ENCODE measurements at places on chromosomes 5 and 9. TPM values are rescaled to one million over a fixed set of nuclear protein-coding genes. Genes with fewer than 3 reads are reported as not detected.

GRCh38 chr9:98310752-98311392 is 55.4 kb upstream of the TBC1D2 start:
- no peak overlapping the region for H3K27ac ChIP-seq
- H3K36me3 ChIP-seq = no peaks in the 10 kb centered on the region
- no peaks in the 10 kb centered on the region for H3K4me1 ChIP-seq
- no peaks in the 10 kb centered on the region for H3K27me3 ChIP-seq
- H3K4me3 ChIP-seq = no peak overlapping the region

- H3K27me3 ChIP-seq = no peaks in the 10 kb centered on the region
- H3K4me1 ChIP-seq = no peaks in the 10 kb centered on the region
- no peak overlapping the region for H3K27ac ChIP-seq
- H3K36me3 ChIP-seq = no peaks in the 10 kb centered on the region
- DNase-seq = no peak
These were observed 40.3 kb upstream of the NAA35 start for GRCh38 chr9:85900504-85901201.

DNA sequence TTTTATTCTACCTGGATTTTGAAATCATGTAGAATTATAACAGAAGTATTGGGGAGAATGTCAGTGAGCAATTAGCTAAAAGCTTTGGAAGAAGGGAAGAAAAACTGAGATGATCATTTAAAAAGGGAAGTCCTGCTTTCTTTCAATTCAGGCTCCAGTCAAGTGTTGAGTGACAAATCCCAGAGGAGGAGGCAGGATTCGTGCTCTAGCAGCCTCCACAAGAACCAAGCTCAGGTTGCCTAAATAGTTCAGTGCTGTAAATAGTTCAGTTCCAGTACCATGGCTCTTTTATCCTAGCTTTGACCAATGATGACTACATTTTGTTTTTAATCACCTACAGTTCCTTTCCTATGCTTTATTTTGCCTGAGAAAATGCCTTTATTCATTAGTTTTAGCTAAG is 204.9 kb upstream of the NREP start:
- H3K4me1 ChIP-seq = no peaks in the 10 kb centered on the region
- H3K36me3 ChIP-seq = no peaks in the 10 kb centered on the region
- DNase-seq = no peak

DNA sequence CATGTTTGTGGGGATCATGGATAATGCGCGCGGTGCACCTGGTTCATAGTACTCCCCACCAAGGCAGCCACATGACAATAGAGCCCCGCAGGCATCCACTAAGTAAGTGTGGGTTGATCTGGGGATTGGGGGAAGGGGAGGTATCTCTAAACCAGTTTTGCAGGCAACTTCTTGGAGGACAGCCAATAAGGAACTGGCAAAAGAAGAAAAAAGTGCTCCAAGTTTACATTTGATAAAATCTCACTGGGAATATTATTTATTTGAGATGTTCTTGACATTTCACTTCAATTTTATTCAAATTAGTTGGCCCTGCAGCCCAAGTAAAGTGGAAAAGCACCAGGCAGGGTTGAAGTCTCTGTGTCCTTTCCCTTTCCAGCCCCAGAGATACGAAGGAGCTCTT is 8.5 kb downstream of the FBP1 start:
- H3K27me3 ChIP-seq = no peaks in the 10 kb centered on the region
- H3K4me1 ChIP-seq = no peaks in the 10 kb centered on the region
- H3K27ac ChIP-seq = no peak overlapping the region
- DNase-seq = no peak

GRCh38 chr9:97961361-97961760 is 21.8 kb upstream of the ANP32B start:
- no peaks in the 10 kb centered on the region for H3K36me3 ChIP-seq
- no peaks in the 10 kb centered on the region for H3K4me1 ChIP-seq
- no peak overlapping the region for H3K4me3 ChIP-seq
- DNase-seq = no peak
- no peak overlapping the region for H3K27ac ChIP-seq
- no peaks in the 10 kb centered on the region for H3K27me3 ChIP-seq

GRCh38 chr5:132457371-132458225 is 33.0 kb downstream of the IRF1 start:
- no peak for DNase-seq
- H3K4me1 ChIP-seq = no peaks in the 10 kb centered on the region
- H3K27me3 ChIP-seq = no peaks in the 10 kb centered on the region
- no peaks in the 10 kb centered on the region for H3K36me3 ChIP-seq
- no peak overlapping the region for H3K27ac ChIP-seq

DNA sequence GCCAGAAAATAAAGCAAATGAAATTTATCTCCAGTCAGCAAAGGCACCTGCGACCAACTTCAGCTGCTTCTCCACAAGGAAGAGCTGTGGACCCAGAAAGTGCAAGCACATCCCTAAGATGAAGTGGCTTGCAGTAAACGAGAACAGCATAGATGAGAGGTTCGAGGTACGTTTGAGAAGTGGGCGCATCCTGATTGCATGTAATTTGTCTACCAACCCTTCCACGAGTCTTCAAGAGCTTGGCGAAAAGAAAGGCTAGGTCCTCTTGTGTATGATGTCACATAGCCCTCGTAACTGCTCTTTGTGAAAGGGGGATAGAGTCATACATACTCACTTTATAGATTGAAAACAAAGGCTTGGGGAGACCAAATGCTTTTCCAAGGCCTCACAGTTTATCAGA is 6.0 kb upstream of the LCP2 start:
- H3K4me3 ChIP-seq = no peak overlapping the region
- H3K27me3 ChIP-seq = no peaks in the 10 kb centered on the region
- DNase-seq = no peak
- H3K4me1 ChIP-seq = peaks cover 24% of the 10 kb centered on the region
- H3K27ac ChIP-seq = no peak overlapping the region

DNA sequence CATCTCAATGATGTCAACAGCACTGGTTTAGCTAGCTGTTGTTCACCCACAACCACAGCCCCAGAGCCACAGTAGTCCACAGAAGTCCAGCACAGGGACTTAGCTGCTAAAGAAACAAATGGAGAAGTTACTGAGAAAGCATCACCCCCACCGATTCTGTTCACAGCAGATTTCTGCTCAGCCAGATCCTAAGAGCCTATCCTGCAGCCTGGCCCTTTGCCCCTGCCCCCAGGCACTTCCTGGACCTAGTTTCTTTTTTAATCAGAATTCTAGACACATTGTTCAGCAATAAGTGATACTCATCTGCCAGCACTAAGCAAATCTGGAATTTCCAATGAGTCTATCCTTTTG is 7.4 kb downstream of the B4GALT1 start:
- H3K36me3 ChIP-seq = no peaks in the 10 kb centered on the region
- no peak for DNase-seq
- H3K4me3 ChIP-seq = no peak overlapping the region
- H3K27ac ChIP-seq = peak overlapping the region; percentile 95
- no peaks in the 10 kb centered on the region for H3K27me3 ChIP-seq

DNA sequence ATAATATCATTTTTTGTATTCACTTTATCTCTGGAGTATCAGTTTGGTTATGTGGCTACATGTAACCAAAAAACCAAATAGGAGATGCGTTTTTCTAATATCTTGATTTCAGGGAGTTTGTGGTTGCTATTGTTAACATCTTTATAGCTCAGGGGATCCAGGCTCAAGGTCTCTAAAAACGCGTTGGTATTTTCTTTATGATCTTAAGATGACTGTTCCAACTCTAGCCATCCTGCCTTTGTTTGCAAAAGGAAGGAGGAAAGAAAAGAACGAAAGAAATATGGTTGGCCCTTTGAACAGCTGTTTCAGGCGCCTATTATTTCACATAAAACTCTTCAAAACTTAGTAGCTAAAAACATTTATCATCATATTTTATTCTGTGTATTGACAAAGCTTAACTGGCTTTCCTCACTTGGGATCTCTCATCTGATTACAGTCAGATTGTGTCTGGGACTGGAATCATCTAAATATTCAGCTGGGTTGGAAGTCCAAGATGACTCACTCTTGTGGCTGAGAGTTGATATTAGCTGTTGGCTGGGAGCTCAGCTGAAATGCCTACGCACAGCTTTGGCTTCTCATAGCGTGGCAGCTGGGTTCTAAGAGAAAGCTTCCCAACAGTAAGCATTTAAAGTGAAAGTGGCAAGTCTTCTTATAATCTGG is 60.1 kb downstream of the FAM174A start:
- no peaks in the 10 kb centered on the region for H3K36me3 ChIP-seq
- no peak overlapping the region for H3K4me3 ChIP-seq
- no peak overlapping the region for H3K27ac ChIP-seq
- DNase-seq = no peak
- no peaks in the 10 kb centered on the region for H3K27me3 ChIP-seq

- no peaks in the 10 kb centered on the region for H3K27me3 ChIP-seq
- H3K4me1 ChIP-seq = no peaks in the 10 kb centered on the region
- H3K4me3 ChIP-seq = peak overlapping the region; percentile 78
- H3K27ac ChIP-seq = peak overlapping the region; percentile 94
- no peaks in the 10 kb centered on the region for H3K36me3 ChIP-seq
These were observed 670 bp downstream of the CCDC171 start for GRCh38 chr9:15553528-15553898.

- DNase-seq = no peak
- H3K4me3 ChIP-seq = no peak overlapping the region
- no peaks in the 10 kb centered on the region for H3K36me3 ChIP-seq
- no peaks in the 10 kb centered on the region for H3K4me1 ChIP-seq
- no peak overlapping the region for H3K27ac ChIP-seq
- no peaks in the 10 kb centered on the region for H3K27me3 ChIP-seq
These were observed 65.2 kb downstream of the JMY start for GRCh38 chr5:79301046-79301712.

GRCh38 chr9:12973710-12974109 is 198.9 kb downstream of the LURAP1L start:
- no peaks in the 10 kb centered on the region for H3K36me3 ChIP-seq
- DNase-seq = no peak
- H3K27me3 ChIP-seq = no peaks in the 10 kb centered on the region
- H3K4me1 ChIP-seq = no peaks in the 10 kb centered on the region
- H3K4me3 ChIP-seq = no peak overlapping the region

GRCh38 chr9:78835928-78836450 is 539.1 kb downstream of the PSAT1 start:
- H3K36me3 ChIP-seq = no peaks in the 10 kb centered on the region
- H3K4me1 ChIP-seq = no peaks in the 10 kb centered on the region
- H3K27me3 ChIP-seq = no peaks in the 10 kb centered on the region
- DNase-seq = no peak
- H3K4me3 ChIP-seq = no peak overlapping the region
- H3K27ac ChIP-seq = no peak overlapping the region

DNA sequence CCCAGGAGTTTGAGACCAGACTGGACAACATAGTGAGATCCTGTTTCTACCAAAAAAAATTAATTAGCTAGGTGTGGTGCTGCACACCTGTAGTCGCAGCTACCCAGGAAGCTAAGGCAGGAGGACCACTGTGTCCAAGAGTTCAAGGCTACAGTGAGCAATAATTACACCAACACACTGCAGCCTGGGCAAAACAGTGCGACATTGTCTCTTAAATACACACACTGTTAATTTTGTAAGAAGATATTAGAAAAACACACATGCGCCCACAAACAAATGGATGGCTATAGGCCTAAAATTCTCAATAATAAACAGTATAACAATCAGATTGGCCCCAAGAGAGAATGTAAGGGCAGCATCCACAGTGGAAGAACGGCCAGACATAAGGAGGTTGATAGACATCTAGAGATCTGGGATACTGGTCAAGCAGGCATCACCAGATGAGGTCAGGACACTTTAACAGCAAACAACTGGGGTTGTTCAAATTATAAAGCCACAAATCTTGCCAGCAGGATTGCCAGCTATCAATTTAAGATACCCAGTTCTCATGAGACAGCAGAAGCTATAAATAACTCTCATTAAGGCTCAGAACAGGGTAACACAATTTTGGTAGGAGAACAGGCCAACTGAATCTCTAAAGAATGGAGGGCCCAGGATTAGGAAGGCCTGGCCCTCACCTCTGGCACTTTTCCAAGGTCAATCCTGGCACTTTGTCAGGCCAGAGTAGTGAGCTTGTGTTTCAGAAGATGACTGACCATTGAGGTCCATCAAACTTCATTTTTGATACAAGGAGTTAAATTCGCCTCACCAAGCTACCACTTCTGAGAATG is 29.5 kb downstream of the GOLPH3 start:
- no peaks in the 10 kb centered on the region for H3K27me3 ChIP-seq
- H3K4me1 ChIP-seq = peaks cover 10% of the 10 kb centered on the region
- H3K27ac ChIP-seq = no peak overlapping the region
- H3K36me3 ChIP-seq = no peaks in the 10 kb centered on the region
- DNase-seq = no peak
- no peak overlapping the region for H3K4me3 ChIP-seq

DNA sequence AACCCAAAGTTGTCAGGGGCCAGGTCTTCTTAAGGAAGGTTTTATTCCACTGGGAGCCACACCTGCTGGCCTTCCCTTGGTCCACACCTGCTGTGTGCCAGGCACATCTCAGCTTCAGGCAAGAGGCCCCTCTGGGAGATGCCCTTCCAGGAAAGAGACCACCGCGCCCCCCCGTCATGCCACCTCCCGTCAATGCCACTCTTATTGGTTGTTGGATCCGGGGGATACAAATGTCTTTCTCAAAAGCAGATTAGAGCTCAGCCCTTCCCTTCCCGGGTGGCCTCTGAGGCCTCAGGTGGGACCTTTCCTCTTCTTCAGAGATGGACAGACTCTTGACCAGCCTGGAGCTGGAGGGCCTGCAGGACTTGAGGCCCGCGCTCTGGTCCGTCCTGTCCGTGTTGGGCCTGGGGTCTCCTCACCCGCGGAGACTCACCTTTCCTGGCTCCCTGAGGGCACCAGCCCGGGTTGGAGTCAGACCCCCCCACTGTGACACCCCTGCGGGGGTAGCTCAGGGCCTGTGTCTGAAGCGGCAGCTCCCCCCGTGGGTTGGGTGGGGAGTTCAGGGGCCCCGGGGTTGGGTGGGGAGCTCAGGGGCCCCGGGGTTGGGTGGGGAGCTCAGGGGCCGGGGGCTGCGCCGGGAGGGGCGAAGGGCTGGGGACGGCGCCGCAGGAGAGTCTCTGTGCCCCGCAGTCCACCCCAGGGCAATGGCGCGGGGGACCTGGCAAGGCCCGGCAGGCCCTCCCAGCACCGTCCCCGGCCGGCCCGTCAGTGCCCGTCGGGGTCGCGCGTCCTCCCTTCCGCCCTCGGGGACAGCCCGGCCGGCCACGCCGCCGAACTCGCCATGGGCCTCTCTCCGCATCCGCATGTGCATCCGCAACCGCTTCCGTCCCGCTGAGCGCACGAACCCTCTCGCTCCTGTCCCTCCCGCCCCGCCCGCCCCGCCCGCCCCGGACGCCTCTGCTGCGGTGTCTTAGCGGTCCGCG is 3.7 kb upstream of the SLC9A3 start:
- H3K27ac ChIP-seq = no peak overlapping the region
- no peaks in the 10 kb centered on the region for H3K36me3 ChIP-seq
- no peaks in the 10 kb centered on the region for H3K27me3 ChIP-seq

The ATP10B gene
- 0.48 TPM for total RNA-seq

The FBXL7 gene
- 25.2 TPM for total RNA-seq

The SPATA31C1 gene
- total RNA-seq = not detected

The SLC1A3 gene
- 48.9 TPM for total RNA-seq

The QRFP gene
- not detected for total RNA-seq

The SLC27A4 gene
- total RNA-seq = 17.3 TPM

The MYORG gene
- total RNA-seq = 2.3 TPM

The TOR1A gene
- 24.4 TPM for total RNA-seq

The GNA14 gene
- total RNA-seq = 8.3 TPM

The ZNF618 gene
- 9.3 TPM for total RNA-seq

The FOXD4 gene
- 0.46 TPM for total RNA-seq

The KIF20A gene
- 0.24 TPM for total RNA-seq

The OR1Q1 gene
- total RNA-seq = not detected

Measured in ovary (tissue), 10 donors.